ENCODE measurements at places on chromosomes 5 and 9.
A peak's percentile ranks its signal among the peaks of the same experiment; 100 is the strongest.

DNA sequence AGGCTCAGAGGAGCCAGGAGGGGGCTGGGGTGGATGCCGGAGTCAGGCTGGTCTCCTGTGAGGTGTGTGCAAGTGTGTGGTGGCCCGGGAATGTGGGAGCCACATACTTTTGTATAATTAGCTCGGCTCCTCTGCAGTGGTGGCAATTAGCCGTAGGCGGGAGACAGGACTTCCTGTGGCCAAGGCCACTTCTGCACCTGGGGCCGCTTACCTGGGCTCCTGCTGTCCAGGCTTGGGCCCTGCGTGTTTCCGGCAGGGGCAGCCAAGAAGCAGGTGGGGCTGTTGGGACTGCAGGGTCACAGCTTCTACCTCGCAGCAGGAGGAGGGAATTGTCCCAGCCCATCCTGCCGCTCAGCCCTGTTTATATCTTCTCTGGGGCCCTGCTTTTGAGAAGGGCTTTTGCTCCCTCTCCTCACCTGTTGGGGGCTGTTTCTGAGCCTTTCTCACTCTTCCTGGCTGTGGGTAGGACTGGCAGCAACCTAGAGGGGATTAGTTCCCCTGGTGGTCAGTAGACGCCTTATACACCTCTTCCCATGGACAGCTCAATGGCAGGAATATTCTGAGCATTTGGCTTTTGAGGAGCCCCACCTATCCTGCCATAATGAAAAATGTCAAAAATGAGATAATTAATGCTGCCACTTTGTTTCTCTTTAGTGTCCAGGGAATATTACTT lies 145.4 kb upstream of the PITX1 start:
- no peak for DNase-seq

GRCh38 chr5:172770374-172770674 lies 671 bp downstream of the DUSP1 start:
- DNase-seq: no peak

DNA sequence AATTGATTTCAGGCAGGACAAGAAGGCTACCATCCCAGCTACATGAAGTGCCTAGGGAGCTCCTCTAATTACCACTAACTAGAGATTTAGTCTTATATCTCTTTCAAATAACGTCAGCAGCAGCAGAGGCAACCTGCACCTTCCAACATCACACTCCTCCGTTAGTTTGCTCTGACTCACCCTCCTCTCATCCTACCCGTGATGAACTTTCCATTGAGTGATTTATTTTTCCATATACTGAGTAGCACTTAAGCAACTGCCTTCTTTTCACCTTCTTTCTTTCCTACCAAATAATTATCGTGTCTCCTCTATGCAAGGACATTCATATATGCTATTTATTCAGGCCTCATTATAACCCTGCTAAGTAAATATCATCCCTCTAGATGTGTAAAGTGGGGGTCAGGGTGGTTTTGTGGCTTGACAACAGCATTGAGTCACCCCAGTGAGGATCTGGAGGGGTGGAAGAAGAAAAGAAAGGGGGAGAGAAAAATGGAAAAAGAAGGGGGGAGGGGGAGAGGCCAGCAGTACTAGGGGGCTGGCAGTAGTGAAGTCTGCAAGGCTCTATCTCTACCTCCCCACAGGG lies 64.6 kb upstream of the CAST start:
- no peak for DNase-seq

GRCh38 chr5:118789366-118789765 lies 199.0 kb downstream of the DTWD2 start:
- DNase-seq: no peak

- DNase-seq: no peak
Measured at GRCh38 chr5:2639425-2639824, 112.1 kb downstream of the IRX2 start.

DNA sequence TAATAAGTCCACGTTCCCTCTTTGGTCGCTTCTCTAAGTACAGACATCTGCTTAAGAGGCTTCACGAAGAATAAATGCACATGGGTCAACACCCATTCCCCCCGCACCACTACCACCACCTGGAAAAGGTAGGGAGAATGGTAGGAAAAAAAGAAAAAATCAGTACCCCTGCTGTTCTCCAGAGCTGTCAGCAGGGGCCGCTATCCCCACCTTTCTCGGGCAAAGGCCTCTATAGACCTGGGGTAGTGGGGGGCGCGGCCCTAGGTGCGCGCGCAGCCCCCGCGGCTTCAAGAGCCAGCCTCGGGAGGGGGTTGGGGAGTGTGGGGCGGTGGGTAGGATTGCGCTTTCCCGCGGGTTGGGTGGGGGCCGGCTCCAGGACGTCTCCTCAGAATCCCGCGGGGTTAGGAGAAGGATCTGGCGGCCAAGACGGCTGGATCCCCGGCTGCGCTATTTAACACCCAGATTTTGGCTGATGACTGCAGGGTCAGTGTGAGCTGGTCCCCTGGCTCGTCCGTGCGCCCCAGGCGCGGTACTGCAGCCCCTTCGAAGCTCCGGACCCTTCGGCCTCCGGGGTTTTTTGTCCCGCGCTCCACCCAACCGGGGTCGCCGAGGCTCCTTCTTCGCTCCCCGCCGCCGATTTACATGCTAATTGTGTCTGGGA lies 1.6 kb upstream of the SEMA6A start:
- DNase-seq: no peak

- no peak for DNase-seq
Measured at GRCh38 chr9:85586684-85587083, 155.1 kb downstream of the AGTPBP1 start.

DNA sequence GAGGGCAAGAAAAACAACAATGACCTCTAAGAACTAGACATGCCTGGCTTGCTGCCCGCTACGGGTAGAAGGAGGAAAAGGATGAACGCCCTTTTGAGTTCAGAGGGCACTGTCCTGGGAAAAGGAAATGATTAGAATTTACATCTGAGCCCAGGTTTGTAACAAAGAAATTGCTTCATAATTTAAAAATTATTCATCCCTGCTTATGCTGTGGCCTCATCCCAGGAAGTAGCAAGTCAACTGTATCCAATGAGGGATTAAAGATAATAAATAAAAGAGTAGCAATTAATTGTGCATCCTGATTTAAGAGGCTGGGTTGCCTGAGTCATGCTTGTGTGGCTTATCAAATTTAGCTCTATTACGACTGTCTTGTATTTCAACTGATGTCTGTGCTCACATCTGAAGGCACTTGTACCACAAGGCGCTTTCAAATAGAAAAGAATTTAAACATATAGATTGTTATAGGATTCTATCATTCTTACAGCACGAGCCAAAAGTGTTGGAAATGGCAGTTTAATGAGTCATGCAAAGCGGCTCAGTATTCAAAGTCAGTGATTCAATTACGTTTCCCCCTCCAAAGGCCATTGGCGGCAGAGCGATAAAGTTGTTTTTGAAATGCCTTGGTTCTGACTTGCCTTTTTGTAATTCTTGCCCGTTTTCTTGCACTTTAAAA lies 40.0 kb upstream of the DMRT1 start:
- no peak for DNase-seq

- DNase-seq: no peak
Measured at GRCh38 chr9:30771760-30772159, 1612.7 kb upstream of the ACO1 start.

- no peak for DNase-seq
Measured at GRCh38 chr5:151093476-151093889, 12.6 kb upstream of the TNIP1 start.

GRCh38 chr9:107342476-107343161 lies 59.5 kb downstream of the RAD23B start:
- DNase-seq: no peak

- DNase-seq: peak; percentile 4
Measured at GRCh38 chr5:112419986-112420864, 1.1 kb upstream of the EPB41L4A start.

- DNase-seq: no peak
Measured at GRCh38 chr5:124453221-124454051, 293.0 kb downstream of the ZNF608 start.

GRCh38 chr5:79436821-79437220 lies 77.1 kb downstream of the HOMER1 start:
- DNase-seq: no peak

GRCh38 chr9:32565967-32566366 lies 7.0 kb downstream of the NDUFB6 start:
- no peak for DNase-seq

DNA sequence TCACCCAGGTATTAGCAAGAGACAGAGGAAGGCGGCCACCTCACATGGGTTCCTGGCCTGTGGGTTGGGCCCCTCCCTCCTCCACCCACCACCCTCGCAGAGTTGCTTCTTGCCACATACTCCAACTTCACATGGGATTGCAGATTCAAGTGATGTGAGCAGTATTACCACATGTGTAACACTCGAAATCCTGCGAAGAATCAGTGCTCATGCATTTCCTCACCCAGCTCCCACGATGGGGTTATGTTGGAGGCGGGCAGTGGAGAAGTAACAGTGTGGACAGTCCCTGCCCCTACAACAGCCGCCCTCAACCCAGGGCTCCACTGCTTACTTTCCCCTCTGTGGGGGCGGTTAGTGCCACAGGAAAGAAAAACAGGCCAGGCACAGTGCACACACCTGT lies 3.9 kb upstream of the FBP1 start:
- no peak for DNase-seq

GRCh38 chr5:109105631-109106267 lies 304.0 kb downstream of the PJA2 start:
- DNase-seq: no peak

DNA sequence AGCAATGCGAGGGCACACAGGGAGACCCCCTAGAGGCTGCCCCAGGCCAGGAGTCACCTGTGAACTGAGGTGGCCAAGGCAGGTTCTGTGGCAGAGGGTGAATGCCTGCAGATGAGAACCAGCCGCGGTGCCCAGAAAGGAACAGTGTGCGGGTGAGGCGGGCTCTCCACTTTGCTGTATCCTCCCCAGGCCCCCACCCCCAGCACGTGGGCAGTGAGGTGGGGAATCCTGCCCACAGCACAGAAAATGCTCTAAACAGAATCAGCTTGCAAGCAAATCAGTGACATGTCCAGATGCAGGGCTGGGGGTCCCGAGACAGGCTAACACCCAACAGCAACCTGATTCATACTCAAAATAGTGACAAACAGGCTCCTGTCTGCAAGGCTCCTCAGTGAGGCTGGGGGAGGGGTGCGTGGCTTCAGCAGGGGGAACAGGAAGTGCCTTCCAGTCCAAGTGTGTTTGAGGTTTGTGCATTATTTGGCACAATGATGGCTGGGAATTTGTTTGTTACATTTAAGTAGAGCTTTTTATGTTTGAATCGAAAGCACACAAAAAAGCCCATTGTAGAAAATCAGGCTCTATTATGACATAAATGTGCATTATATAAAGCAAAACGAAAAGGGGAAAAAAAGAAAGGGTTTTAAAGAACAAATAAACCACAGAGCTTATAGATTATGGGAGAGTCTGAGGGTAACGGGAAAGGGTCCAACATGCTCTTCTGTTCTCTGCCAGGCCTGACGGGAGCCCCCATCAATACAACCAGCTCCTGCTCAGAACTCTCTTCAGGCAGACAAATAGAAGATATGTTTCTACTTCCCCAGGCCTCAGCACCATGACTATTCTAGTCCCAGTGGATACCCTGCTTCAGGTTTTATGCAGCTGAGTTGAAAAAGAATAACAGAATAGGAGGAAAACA lies 201.3 kb downstream of the HSD17B3 start:
- DNase-seq: no peak

All from stimulated activated naive CD4-positive, alpha-beta T cell treated with Interleukin-2 at 50 U/mL for 16 hours (primary cell).